Activated CD4-positive, CD25-positive, alpha-beta regulatory T cell treated with anti-CD3 and anti-CD28 coated beads, Interleukin-2, amount 50 U/mL, for 16 hours (primary cell): ENCODE measurements at places on chromosomes 16 and 17.

GRCh38 chr17:65398040-65398787 lies 163.2 kb downstream of the AXIN2 start:
- DNase-seq: no peak

DNA sequence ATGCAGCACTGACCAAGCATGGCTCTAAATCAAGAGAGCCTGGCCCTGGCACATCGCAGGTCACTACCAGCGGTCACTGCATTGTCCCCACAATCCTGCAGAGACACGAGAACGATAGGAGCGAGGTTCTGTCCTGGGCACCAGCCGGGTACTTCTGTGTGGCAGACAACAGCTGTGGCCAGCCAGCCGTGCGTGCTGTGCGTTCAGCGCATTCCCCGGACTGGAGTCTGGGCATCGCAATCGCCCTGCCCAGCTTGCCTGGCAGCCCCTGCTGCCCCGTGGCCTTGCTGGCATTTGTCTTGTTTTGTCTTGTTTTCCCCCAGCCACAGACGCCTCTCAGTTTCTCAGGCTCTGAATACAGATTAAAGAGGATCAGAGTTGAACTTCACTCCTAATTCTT lies 33.9 kb downstream of the COTL1 start:
- no peak for DNase-seq

DNA sequence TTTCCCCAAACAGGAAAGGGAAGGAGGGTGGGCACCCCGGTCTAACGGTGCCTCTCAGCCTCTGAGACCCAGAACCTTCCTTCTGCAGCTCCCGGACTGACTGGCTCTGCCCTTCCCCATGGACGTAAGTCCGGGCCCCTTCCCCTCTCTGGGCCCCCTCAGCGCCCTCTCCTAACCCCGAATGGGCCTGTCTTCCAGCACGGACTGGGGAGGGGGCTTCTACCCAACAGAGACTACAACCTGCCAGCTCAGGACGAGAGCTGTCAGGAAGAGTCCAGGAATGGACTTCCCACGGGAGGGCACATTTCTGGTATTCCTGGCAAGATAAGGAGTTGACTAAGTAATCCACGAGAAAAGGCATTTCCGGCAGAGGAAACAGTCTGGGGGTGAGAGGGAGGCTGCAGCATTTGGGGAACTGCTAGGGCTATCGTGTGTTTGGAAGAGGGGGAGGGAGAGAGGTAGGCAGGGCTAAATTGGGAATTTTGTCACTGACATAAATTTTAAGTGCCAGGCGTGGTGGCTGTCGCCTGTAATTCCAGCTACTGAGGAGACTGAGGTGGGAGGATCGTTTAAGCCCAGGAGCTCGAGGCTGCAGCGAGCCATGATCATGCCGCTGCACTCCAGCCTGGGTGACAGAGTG lies 12.1 kb upstream of the ALDOA start:
- DNase-seq: no peak

GRCh38 chr16:74713325-74713724 lies 12.7 kb upstream of the MLKL start:
- no peak for DNase-seq

GRCh38 chr16:79264237-79265109 lies 336.1 kb downstream of the MAF start:
- DNase-seq: no peak

- no peak for DNase-seq
Observed at GRCh38 chr17:80791758-80792284, 199.8 kb upstream of the CHMP6 start.
